ENCODE measurements at places on chromosomes 2 and 18.

DNA sequence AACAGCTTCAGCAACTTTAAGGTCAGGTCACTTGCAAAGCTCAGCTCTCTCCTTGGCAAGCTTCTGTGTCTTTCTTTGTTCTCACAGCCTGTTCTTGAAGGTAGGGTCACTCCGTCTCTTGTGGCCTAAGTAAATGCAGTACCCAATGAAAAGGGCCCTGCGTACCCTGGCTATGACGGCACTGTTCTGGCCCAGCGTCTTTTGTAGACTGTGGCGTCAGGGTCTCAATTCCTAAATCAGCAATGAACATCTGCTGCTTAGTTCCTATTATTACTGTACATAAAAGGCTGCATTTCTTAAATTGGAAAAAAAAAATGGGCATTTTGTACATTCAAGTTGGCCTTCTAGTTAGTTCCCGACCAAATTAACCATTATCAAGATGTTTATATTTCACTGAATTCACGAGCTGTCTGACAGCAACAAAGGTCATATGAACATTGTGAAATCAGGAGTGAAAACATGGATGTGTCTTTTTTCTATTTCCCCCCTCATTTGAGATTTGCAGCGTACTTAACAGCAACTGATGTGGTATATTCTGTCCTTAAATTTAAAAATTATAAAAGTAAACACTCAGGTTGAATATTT lies 17.0 kb upstream of the MTCL1 start:
- no peak for DNase-seq

GRCh38 chr2:136060416-136060815 lies 57.5 kb downstream of the CXCR4 start:
- DNase-seq: no peak

- DNase-seq: no peak
Observed at GRCh38 chr2:39733070-39733674, 45.9 kb downstream of the THUMPD2 start.

- DNase-seq: no peak
Observed at GRCh38 chr2:119156105-119156890, 2.3 kb downstream of the C1QL2 start.

DNA sequence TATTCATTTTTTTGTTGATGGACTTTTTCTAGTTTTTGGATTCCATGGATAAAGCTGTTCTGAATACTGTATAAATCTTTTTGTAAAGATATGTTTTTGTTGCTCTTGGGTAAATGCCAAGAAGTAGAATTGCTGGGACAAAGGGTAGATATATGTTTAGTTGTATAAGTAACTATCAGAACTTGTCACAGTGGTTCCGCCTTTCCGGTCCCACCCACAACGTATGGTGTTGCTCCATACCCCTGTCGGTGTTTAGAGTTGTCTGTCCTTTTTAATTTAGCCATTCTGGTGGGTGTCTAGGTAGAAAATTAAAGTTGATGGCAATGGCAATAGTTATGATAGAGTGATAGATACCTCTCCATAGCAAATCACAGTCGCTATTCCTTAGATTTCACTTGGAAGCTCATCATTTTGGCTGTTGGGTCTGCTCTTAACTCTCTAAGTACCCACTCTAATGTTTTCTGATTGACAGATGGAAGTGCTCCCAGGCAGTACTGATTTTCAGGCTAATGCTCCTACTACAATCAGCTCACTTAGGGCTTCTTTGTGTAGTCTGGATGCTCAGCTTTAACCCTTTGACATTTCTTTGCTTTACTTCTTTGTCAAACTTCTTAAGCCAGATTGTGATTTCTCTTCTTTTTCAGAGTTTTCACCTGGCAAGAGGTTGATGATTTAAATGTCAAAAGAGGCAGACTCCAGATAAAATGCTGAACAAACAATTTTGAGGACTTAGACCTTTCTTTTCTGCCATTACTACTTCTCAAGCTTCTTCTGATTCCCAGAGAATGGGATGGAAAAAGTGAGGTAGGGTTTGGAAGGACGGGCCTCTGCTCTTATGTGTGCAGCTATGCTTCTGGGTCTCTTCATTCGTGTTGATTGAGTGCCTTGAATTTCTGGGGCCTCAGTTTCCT lies 156.4 kb downstream of the AQP4 start:
- no peak for DNase-seq

DNA sequence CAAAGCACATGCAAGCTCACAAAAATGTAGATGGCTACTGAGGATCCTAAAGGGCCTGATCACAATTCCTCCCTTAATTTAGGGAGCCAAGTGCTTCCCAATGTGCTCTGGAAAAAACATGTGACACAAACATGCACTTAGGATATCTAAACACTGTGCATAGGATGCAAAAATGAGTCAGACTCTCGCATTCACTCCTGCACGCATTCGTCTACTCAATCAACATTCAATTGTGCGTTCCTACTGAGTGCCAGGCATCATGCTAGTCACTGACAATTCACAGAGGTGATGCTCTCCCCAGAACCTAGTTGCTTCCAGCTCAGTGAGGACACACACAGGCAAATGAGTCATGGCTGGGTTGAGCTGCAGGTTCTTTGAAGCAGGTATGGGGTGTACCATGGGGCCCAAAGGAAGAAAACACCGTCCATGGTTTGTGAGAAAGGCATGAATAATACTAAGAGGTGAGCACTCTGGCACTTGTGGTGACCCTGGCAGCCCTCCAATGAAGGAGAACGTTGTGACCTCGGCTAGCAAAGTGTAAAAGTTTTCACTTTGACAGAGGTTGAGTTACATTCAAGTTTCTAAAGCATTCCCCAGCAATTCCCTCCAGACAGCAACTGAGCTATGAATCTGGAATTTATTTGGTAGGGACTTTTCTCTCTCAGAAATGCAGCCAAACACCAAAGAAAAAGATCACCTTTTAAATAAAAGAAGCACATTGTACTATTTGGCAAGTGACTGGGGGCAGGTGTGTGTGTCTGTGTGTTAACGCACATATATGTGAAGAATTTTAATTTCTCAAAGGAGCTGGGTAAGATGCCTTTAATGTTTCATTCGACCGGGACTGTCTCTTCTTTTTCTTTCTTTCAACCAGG lies 173.3 kb downstream of the ALPK2 start:
- DNase-seq: no peak

DNA sequence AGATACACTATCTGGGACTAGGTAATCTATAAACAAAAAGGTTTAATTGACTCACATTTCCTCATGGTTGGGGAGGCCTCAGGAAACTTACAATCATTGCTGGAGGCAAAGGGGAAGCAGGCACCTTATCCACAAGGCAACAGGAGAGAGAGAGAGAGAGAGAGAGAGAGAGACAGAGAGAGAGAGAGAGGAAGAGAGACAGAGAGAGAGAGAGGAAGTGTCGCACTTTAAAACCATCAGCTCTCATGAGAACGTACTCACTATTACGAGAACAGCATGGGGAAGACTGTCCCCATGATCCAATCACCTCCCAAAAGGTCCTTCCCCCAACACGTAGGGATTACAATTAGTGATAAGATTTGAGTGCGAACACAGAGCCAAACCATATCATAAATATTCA lies 253.5 kb upstream of the TRIB2 start:
- DNase-seq: no peak

DNA sequence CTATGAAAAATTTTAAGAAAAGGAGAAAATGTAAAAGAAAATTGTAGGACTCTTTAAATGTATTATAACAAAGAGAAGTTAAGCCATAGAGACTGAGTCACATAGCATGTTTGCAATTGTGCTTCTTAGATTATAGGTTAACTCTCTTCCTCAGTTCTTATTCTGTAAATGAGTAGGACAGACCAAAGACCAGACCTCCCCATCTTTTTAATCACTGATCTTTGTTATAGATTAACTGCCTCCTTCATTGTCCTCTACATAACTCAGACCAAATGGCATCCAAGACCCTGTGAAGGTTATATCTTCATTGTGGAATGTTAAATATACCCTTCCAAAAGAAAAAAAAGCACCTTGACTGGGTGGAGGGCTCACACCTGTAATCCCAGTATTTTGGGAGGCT lies 316.9 kb upstream of the LRRTM4 start:
- no peak for DNase-seq

DNA sequence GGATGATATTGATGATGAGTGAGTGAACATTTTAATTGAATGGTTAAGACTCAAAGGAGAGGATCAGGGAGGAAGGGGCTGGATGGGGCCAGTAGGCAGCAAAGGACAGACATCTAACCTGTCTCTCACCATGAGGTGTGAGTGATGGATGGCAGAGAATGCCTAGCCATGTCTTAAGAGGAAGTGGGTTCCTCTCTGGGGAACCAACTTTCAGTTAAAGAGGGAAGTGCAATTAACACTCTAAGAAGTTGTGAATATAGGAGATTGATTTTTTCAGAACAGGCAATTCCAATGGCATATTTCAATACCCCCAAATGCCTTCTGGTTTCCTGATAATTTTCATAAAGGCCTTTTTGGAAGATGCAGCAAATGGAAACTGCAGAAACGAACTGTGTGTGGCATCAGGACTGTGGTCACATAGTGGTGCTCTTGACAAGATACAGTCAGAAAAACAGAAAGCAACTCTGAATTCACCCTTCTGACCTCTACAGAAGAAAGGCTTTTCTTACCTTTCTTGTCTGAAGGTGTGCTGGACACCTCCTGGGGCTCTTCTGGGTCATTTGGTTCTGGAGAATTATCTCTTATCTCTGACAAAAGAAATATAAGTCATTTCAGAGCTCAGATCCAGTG lies 10.2 kb downstream of the SP110 start:
- no peak for DNase-seq

GRCh38 chr2:2688254-2688653 lies 357.2 kb upstream of the MYT1L start:
- no peak for DNase-seq

- no peak for DNase-seq
Observed at GRCh38 chr2:74952575-74952974, 5.9 kb upstream of the POLE4 start.

DNA sequence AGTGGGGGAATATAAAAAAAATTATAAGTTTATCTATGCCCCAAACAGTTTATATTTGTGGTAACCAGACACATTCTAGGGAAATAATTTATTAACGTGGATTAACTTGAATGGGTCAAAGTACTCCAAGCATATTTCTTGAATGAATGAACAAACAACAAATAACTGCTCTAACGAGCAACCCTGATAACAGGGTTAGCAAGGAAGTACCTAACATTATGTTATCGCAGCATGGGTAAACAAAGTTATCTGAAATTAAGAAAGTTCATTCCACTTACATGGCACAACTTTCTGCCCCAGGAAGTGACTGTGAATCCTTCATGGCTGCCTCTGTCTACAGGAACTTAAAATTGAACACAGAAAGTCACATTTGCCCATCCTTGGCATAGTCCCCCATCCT lies 812.9 kb upstream of the ACVR2A start:
- no peak for DNase-seq

DNA sequence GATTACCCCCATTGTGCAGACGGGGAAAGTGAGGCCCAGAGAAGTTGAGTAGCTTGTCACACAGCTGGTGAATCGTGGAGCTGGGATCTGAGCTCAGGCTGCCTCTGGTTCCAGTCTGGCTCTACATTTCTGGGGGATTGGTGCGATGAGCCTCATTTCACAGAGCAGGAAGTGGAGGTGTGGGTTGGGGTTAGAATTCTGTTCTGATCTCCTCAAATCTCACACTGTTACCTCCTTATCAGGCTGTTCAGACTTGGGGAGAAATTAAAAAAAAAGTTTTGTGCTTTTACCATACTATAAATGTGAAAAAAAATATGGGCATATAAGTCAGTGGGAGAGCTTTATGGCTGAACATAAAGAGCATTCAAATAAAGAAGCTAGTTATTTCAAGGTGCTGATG lies 21.6 kb downstream of the SH3RF3 start:
- no peak for DNase-seq

DNA sequence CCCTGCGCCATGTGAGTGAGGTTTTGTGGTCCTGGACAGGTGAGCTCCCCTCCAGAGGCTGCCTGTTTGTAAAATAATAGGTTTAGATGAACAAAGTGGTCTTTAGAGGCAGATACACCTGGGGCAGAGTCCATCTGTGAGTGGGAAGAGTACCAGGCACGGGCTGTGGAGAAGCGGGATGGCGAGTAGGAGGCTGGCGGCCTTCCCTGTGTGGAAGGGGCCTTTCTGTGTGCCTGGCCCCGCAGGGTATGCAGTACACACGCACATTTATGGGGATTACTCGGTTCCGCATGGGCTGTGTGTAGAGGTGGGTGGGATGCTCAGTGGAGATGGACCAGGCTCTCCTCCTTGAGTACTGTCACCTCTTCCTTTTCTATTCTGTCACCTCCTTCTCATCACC lies 64.1 kb downstream of the AGAP1 start:
- no peak for DNase-seq

DNA sequence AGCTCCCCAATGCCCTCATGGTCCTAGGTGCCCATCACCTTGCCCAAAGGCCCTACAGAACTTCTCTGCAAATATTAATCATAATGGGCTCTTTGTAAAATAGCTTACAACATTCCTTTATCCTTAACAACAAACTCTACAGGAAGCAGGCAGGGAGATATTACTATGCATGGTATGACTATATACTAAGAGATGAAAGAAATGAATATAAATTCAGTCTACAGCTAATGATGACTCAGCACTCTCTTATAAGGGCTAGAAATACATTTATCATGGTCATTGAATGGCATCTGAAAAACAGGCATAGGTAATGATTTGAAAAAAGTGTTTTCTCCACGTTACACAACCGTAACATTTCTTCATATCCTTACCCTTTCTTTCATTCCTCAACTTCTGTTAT lies 254.8 kb upstream of the DSEL start:
- DNase-seq: no peak

- DNase-seq: no peak
Observed at GRCh38 chr2:10048501-10049171, 5.3 kb downstream of the KLF11 start.

- peak; percentile 13 for DNase-seq
Observed at GRCh38 chr2:75403991-75404428, 156.7 kb downstream of the EVA1A start.

DNA sequence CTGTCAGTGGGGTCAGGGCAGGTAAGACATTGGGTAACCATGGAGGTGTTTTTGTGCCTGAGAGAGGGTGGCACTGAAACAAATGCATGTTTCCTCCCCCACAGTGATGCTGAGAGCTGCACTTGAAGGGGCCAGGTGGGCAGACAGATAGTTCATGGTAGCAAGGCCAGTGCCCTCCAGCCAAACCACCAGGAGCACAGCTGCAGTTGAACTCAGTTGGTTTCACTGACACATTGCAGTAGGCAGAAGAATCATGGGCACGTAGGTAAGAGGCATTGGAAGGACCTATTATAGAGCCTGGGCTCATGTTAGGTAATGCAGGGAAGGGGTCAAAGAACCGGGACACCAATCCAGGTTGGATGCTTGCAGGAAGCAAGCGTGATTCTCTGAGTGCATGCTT lies 93.2 kb upstream of the ARL4C start:
- DNase-seq: no peak

DNA sequence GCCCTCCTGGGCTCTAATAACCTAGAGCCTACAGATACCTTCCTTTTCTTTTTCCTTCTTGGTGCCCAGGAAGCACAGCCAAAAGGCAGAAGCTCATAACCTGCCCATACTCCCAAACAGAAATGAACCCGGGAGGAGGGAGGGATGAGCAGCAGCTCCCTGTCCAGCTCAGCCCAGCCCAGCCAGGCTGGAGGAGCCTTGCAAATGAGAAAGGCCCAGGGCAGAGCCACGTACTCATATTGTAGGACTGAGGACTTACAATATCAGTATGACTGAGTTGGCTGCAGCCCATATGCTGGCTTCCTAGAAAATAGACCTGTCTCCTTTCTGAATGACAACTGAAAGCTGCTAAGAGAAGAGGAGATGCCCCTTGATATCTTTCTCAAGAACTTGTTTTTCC lies 21.7 kb downstream of the PKDCC start:
- DNase-seq: no peak

All from AG04450 (cell line).